ENCODE measurements at places on chromosomes 7 and 10. TPM values are rescaled to one million over a fixed set of nuclear protein-coding genes. Genes with fewer than 3 reads are reported as not detected.

DNA sequence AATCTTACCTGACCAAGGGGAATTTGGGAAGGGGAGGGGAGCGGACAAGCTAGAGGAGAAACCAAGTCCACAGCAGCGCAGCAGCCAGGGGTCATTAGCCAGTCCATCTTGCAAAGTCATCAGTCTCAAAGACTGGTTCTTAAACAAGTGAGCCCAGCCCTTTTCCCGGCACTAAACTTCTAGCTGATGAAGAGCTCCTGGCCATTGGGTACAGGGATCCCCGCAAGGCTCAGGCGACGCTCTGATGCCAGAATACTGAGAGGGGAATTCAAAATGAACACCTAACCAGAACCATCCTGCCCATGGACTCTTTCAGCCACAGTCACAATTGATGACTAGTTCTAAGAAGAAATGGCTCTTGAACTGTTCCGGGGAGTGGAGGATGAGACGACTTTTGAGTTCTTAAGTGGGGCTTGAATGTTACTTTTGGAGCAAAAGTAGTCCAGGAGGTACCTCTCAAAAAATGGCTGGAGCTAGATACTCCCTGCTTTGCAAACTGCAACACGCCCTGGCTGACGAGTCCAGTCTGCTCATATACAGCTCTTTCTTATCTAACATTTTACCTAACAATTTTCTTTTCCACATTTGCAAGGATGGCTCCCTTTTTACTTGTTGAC, 2.5 kb upstream of the TWIST1 start:
- no peak for DNase-seq

DNA sequence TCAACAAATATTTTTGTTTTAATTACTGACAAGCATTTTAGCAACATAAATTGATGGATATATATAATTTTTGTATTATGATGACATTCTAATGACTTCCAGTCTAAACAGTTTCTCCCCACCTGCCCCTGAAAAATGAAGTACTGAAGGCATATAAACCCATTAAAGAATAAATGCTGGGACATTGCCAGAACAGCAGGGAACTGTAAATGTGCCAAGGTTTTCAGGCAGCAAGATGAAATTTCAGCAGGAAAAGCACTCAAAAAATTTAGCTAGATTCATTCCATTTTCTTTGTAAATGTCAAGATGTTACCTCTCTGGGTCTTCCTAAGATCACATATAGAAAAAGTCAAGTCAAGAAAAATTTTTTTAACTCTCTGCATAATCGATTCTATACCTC, 11.0 kb upstream of the TLL2 start:
- no peak for DNase-seq

DNA sequence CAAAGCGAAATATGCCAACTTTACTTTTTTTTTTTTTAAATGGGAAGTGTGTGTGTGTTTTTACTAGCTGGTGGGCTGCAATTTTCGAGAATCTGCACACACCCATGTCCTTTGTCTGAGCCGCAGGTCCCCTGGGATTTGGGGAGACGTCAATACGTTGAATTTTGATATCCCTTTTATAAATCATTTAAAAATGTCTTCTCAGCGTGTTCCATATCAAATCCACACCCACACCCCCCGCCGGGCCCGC, 404 bp upstream of the FMC1 start:
- no peak for DNase-seq

- DNase-seq = no peak
Observed at GRCh38 chr10:121774813-121775212, 153.0 kb downstream of the ATE1 start.

Gene PSTK
- 6.0 TPM for total RNA-seq

Measured in HT-29 (cell line).